Effector memory CD8-positive, alpha-beta T cell (primary cell): ENCODE measurements at places on chromosomes 7 and 10.

DNA sequence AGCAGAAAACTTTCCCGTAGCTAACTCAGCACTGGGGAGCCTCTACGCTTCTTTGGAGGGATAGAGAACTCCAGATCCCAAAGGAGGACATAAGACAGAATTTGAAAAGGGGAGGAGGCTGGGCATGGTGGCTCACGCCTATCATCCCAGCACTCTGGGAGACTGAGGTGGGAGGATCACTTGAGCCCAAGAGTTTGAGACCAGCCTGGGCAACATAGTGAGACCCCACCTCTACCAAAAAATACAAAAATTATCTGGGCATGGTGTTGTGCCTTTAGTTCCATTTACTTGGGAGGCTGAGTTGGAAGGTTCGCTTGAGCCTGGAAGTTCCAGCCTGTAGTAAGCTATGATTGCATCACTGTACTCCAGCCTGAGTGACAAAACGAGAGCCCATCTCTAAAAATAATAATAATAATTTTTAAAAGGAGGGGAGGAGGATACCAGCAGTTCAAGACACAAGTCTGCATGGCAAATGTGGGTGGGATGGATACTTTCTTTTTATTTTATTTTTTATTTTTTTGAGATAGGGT is 165.9 kb upstream of the SH2B2 start:
- no peak for DNase-seq

- peak; percentile 67 for DNase-seq
Measured at GRCh38 chr7:95916573-95917297, 144.4 kb downstream of the DYNC1I1 start.

- DNase-seq: no peak
Measured at GRCh38 chr10:1110674-1111119, 54.5 kb downstream of the WDR37 start.

- no peak for DNase-seq
Measured at GRCh38 chr10:3772361-3773171, 12.4 kb downstream of the KLF6 start.

DNA sequence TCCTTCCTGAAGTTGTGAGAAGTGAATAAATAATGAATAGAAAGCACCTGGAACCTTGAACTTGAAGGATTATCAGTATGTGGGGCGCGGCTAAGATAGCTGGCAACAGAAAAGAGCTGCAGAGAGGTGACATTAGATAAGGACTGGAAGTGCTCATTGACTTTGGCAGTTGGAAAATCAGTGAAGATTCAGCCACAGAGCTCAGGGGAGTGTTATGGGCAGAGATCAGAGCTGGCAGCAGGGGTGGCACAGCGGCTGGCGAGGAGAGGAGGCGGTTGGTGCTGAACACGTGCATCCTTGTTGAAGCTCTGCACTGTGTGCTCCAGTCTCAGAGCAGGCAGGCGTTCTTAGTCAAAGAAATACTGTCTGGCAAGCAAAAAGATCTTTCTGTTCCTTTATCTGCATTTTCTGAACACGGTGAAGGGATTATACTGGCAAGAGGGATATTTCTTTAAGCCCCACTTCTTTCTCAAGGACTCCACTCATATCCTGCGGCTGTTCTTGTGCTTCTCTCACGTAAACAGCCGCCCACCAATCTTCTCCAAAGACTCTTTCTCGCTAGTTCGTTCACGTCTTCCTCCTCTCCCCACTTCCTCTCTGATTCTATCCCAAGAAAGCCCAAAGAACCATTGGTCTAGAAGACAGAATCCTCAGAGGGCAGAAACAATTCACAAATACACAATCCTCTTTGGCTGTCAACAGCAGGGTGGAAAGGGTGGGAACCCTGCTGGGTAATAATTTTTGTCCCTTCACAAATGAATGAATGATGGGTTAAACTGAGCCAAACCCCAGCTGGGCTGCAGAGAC is 38.6 kb upstream of the ADD3 start:
- DNase-seq: no peak
